Stimulated activated CD4-positive, alpha-beta T cell treated with anti-CD3 and anti-CD28 coated beads, Interleukin-12 subunit alpha, Interleukin-12 subunit beta, amount 100 ng/mL, for 48 hours (primary cell): ENCODE measurements at places on chromosomes 2 and 18.

- no peak for DNase-seq
These were observed 30.6 kb downstream of the ORC4 start for GRCh38 chr2:147989809-147990403.

- no peak for DNase-seq
These were observed 72.7 kb upstream of the MGAT5 start for GRCh38 chr2:134181219-134181618.

GRCh38 chr2:147182260-147182659, 662.6 kb upstream of the ACVR2A start:
- DNase-seq: peak; percentile 49

DNA sequence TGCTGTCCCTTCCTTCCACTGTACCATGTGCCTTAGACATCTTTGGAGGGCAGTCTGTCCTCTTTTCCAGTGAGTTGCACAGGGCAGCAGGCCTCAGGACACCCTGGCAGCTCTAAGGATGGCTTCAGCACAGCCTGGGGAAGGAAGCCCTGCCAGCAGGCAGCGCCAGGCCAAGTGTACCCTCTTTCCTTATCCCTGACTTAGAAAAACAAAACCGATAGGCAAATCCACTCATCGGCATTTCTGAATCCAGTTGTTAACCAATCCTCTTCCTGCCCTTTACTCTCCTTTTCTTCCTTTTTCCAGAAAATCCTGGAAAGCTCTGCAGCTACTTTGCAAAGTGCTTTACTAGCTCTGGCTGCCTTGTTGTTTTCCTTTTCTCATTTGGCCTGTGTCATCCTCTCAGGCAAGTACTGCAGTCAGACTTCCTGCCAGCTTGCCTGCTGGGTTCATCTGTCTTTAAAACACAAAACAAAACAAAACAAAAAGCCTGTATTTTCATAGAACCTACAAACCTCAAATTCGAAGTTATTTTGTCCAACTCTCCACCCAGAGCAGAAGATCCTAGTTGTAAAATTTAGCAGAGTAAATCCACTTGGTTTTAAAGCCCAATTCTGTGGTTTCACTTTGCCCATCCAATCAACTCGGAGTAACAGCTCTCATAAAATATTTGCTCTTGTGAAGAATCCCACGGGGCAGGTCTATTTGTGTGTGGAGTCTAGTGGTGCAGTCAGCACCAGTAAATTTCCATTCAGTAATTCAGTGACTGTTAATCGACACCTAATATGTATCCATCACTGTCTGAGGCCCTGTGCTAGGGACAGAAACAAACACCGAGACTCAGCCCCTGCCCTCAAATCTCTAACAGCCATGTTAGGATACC, 45.2 kb downstream of the PCBP1 start:
- no peak for DNase-seq

- DNase-seq: no peak
These were observed 89.4 kb downstream of the NRP2 start for GRCh38 chr2:205771666-205772065.

DNA sequence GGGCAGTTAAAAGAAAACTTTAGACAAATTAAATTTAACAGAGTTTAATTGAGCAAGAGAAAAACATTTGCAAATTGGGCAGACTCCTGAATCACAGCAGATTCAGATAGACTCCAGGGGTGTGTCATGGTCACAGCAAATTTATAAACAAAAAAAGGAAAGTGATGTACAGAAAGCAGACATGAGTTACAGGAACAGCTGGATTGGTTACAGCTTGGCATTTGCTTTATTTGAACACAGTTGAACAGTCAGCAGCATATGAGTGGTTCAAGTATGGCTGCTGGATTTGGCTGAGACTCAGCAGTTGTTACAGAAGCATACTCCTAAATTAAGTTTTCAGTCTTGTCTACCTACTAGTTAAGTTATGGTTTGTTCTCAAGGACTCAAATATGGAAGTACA, 82.3 kb upstream of the NYAP2 start:
- DNase-seq: no peak

GRCh38 chr2:198390670-198391069, 586.3 kb downstream of the PLCL1 start:
- DNase-seq: no peak

GRCh38 chr2:233059797-233060500, at the start of gene INPP5D:
Gene INPP5D, plus strand, starts transcription at chr2:233060342. Its CDS starts 137 bp downstream, at chr2:233060479.
- peak; percentile 52 for DNase-seq

DNA sequence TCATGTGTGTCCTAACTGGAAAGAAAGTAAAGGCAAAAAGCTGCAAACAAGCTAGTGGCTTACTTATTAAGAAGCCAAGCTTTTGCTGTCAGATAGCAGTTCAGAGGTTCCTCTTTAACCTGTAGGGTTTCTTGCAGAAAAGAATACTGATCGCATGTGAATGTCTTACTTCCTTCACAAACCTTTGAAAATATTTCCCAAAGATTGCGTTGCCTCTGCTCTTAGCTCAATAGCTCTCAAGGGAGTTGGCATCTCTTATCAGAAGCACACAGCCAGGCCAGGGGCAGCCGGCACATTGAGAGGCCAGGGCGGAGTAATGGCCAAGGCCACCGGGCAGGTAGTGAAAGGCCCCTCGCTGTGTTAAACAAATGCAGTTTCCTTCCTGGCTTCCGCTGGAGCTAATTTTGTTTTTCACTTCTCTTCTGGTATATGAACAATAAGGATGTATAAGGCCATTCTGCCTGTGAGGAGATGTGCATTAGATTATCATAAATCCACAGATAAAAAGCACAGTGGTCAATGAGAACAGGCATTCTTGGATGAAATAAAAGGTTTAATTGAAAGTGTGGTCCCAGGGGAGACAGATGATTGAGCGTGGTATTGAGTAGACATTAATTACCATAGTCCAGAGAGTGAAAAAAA, 542.4 kb upstream of the NRP2 start:
- no peak for DNase-seq

DNA sequence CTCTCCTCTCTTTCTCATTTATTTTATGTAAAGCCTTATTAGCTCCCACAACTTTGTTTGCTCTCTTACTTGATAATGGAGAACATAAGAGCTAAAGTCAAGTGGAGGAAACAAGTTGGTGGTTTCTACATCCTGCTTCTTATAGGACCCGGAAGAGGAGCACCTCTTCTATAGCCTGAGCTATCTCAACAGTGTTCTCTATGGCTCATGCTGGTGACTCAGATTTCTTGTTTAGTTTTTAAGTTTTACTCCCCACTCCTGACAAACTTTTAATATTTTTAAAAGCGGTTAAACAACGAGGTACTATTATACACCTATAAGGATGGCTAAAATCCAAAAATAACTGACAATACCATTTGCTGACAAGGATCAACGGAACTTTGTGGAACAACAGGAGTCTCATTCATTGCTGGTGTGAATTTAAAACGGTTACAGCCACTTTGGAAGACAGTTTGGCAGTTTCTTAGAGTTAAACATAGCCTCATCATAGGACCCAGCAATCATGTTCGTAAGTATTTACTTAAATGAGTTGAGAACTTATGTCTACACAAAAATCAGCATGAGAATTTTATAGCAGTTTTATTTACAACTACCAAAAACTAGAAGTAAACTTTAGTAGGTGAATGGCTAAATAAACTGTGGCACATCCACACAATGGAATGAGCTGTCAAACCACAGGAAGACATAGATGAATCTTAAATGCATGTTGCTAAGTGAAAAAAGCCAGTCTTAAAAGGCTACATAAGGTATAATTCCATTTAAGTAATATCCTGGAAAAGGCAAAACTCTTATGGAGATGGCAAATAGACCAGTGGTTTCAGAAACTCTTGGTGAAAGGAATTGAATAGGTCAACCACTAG, 12.7 kb upstream of the CDC42EP3 start:
- DNase-seq: no peak

- DNase-seq: no peak
These were observed 5.8 kb upstream of the MEIS1 start for GRCh38 chr2:66428986-66429612.

DNA sequence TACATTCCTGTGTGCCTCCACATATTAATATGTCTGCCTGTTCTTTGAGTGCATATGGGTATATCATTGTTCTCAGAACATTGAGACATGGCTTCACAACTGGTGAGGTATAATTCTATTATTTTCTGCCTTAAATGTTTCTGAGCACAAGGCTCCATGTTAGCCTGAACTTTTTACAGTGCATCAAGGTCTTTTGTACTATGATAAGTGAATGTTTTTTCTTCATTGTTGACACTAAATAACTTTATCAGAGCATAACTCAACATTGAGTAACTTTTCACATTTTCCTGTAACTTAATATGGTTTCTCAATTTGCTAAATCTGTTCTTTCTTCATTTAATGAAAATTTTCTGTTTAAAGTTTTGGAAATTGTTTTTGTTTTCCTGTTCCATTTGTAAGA, 262.9 kb downstream of the HNMT start:
- DNase-seq: no peak

- no peak for DNase-seq
These were observed 728.1 kb upstream of the DDX18 start for GRCh38 chr2:117086174-117086942.

DNA sequence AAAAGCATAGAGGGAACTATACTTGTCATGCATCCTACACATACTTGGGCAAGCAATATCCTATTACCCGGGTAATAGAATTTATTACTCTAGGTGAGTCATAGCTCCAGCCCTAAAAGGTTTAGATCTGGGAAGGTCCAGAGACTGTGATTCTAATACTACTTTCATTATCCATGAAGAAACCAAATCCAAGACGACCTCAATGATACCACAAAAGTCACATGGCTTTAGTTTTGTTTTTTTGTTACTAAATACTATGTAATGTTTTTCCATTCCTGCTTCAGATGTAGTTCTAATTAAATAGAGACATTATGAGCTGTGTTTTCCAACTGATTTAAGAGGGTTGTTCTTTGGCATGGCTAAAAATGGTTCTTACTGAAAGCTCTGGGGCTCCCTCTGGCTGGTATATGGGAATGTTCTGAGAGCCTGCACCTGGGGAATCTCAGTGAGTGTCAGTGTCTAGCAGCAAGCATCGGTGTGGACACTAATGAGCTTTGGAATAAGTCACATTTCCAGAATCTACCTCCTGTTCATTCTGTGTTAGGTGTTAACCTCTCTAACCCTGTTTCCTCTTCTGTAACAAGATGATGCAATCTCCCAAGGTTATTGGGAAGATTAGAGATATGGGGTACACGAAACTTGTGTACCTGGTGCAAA, 20.5 kb upstream of the IL1RL2 start:
- DNase-seq: no peak

GRCh38 chr2:119731983-119732382, 27.7 kb upstream of the PTPN4 start:
- DNase-seq: no peak

DNA sequence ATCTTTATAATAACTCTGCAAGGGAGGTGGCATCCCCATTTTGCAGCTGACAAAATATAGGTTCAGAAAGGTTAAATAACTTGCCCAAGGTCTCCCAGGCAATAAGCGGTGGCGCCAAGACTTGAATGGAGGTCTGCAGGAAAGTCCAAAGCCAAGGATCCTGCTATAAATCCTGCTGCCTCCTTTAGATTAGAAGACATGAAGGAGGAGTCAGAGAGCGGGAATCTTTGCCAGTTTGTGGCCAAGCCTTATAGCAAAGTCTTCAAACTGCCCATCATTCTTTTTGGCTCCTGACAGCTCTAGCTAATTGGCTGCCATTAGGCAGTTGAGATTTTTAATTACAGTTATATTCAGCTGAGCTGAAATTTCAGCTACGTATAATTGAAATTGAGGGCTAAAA, 114.3 kb downstream of the C1D start:
- no peak for DNase-seq

DNA sequence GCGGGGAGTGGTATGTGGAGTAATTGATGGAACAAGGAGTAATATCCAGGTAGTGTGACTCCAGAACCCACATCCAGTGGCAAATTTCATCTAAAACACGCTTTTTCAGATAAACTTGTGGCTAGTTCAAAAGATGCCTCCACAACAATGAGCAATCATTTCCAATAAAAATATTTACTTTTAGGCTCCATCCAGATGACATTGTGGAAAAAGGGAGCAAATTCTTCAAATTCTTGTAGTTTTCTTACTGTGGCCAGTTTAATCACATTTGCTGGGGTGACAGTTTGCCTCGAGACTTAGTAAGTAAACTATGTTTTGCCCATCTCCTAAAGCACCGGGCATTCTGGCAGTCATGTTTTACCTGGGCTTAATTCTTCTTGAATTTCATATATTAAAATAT, 243.6 kb downstream of the IRS1 start:
- no peak for DNase-seq

GRCh38 chr18:71077451-71077850, 788.6 kb downstream of the SOCS6 start:
- DNase-seq: no peak

GRCh38 chr2:150549381-150549780, 61.9 kb upstream of the RND3 start:
- DNase-seq: no peak

DNA sequence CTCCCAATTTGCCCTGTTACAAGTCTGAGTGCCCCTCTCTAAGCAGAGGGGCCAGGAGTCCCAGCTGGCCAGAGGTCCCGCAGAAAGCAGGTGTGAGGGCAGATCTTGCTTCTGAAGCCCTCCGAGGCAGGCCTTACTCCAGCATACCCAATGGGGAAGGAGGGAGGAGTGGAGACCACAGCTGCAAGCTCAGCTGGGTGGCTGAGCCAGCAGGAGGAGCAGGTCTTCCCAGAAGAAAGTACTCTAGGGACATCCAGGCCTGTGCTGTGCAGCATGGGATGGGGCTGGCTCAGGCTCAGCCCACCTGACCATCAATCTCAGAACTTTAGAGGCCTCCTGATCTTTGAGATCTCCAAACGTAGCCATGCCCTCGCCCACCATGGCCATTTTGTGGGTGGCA, 31.3 kb downstream of the PLB1 start:
- DNase-seq: no peak

DNA sequence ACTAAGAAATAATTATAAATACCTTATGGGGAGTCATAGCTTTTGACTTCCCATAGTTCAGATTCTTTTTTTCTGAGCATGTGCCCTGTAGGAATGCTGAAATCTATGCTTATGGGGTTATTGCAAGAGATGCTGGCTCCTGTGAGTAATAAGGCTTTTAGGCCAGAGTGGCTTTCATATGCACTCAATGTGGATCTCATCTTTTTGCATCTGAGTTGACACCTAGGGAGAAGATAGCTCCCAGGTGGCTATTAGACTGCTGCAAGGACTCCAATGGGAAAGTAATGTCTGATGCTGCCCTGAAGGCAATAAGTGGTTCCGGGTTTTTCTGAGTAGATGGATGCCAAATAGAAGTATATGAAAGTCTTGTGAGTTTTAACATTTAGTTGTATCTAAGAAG, 21.0 kb downstream of the DNAH6 start:
- no peak for DNase-seq
